ENCODE measurements at places on chromosomes 16 and 17.

DNA sequence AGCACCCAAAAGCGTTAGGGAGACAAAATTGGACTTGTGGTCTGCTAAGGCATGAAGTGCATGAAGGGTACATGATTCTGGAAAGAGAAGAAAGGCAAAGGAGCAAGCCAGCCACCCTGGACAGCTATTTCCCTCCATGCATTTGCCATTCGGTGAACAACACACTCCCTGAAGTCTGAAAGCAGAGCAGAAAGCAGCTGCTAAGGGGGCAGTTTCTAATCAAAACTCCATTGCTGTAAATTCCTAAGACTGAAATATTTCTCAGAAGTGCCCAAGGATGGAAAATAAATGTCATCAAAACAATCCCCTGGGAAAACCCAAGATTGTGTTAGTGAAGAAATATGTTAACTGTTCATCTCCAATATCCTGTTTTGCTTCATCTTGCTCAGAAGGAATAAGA lies 44.3 kb downstream of the PMP22 start:
- no peak for DNase-seq

DNA sequence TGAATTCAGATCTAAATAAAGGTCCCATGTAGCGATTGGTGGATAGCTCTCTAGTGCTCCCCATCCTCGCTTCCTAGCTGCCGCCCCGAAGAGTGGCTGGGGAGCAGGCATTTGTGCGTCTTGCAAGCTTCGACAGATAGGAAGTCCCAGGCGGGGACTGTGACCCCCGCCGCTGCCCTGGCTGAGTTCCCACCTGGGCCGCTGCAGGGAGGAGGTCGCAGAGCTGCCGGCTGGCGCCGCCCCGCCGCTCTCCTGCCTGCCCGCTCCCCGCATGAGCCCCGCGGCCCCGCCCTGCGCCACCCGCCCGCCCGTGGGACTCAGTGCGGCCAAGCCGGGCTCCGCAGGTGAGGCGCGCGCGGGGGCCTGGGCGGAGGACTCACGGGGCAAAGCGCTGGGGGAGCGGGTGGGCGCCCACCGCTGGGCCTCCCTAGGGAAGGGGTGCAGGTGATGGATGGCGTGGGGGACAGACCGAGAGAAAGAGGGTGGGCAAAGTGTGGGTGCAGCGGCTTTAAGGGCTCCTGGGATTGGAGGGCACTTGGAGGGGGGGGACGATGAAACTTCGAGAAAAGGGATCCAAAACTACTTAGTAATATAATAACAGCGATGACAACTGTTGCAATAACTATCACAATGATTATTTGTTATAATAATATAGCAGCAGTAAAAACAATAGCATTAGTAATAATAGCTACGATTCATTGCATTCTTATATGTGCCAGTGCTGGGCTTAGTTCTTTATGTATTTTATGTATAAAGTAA lies at the start of gene OTOA:
Gene OTOA, plus strand, starts transcription at position 80 of the 759 bp plus-strand sequence. CDS start 14,547 bp downstream, outside the sequence.
- no peak for DNase-seq

DNA sequence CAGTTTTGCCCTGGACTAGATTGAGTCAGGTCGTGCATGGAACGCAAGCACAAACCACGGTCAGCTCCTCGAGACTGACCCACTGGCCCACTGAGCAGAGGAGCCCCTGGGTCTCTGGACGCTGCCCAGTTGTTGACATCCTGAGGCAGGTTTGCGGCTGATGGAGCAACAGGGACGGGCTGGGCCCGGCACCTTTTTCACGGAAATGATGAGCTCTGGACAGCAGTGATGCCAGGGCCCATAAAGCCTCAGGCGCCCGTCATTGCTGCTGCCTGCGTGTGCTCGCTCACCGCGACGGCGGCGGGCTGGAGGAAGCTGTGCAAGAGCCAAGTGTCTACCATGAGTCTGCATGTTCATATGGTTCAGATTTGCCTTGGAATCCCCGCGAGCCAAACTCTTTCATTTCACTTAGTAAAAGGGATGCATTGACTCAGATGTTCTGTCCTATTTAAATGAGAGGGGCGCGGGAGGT lies 30.8 kb upstream of the CRISPLD2 start:
- peak; percentile 66 for DNase-seq

DNA sequence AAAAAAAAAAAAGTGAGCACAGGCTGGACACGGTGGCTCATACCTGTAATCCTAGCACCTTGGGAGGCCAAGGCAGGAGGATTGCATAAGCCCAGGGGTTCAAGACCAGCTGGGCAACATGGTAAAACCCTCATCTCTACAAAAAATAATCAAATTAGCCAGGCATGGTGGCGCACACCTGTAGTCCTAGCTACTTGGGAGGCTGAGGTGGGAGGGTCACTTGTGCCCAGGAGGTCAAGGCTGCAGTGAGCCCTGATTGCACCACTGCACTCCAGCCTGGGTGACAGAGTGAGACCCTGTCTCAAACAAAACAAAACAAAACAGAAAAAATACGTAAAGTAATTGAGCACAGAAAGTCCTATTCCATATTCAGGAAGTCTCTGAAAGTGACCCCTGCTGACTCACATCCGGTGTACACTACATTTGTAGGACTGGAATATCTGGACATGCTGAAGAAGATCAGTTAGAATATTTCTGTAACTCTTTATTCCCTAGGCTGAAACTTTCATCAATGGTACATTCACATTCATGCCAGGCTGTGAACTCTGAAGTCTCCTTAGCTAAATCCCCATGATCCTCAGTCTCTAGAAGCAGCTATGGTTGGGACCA lies 66.0 kb upstream of the HAS3 start:
- DNase-seq, result no peak

DNA sequence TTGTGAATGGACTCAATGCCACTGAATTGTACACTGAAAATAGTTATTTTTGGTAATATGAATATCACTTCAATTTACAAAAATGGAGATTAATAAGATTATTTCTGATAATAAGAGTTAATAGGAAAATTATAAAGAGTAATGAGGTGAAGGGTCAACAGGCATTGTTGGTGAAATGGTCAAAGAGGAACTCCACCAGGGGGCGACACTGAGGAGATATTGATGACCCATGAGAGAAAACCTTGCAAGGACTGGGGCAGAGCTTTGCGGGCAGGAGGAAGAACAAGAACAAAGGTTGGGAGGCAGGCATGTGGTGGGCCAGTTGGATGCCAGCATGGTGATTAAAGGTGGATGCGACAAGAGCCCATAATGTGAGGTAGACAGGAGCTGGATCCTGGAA lies 74.0 kb upstream of the XYLT1 start:
- DNase-seq, result no peak

DNA sequence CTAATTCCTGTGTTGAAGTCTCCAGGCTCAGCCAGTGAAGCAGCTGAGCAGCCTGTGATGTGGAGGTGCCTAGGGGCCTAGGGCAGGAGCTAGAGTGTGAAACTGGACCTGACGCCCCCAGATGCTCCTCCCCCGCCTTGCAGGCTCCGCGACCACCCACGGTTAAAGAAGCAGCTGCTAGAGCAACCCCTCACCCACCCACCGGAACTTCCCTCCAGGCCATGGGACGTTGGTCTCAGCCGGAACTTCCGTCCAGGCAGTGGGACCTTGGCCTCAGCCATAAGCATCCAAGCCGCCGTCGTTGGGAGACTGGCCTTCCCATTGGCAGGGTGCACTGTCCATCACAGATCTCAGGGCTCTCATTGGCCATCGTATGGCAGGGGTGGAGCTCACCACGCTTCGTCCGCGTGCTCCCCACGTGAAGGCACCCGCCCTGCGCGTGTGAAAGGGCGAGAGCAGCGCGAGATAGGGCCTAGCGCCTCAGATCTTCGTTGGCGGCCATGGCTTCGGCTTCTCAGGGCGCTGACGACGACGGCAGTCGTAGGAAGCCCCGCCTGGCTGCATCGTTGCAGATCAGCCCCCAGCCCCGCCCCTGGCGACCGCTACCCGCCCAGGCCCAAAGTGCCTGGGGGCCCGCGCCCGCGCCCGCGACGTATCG lies at the start of gene ADAD2:
Gene ADAD2, plus strand, starts transcription at position 427 of the 658 bp plus-strand sequence. Its CDS starts 74 bp downstream, at position 501.
- DNase-seq, result no peak

DNA sequence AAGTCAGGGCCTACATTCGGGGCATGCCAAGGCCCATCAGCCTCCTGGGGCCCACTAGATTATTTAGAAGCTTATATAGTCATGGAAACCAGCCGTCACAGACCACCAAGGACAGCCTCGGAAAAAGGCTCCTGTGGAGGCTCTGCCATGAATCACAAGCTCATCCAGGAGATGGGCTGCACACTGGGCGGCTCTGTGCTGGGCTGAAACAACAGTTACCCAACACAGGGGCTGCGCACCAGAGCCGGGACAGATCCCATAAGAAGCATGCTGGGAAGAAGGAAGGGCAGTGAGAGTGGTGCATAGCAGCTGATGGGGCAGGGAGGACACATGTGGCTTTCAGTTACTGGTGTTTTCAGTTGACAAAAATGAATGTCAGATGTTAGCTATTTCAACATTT lies 67.7 kb upstream of the GSG1L start:
- no peak for DNase-seq

DNA sequence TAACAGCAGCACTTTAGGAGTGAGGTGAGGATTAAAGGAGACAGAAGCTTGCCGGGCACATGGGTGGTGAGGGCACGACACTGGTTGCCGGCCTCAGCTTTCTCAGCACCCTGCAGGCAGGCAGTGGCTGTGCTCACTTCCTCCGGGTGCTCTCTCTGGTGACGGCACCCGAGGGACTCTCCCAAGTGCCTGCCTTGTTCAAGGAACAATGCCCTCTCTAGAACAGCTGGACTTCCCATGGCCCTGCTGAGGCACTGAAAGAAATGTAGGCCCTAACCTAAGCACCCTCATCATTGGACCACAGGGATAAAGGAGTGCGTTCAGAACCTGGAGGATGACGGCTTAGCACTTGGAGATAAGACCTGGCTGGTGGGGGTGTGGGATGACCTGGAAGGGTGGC lies 72.7 kb downstream of the N4BP1 start:
- DNase-seq, result no peak

Measured in right hindlimb (tissue), 1 donor.